ENCODE measurements at places on chromosomes 16 and 17.

DNA sequence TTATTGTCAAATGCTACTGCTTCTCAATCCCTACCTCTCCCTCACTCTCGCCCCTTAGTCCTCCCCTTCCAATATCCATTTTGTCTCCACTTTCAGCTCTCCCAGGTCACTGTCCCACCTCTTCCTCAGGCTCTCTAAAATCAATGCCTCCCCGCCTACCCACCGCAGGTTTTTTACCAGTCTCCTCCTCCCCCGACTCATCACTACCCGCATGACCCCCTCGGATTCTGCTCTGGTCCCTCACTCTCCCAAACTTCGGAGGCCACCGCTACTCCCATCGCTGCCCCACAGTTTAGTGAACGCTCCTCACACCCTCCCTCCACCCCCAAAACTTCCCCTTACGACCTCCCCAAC is 513 bp downstream of the CRLF3 start:
- DNase-seq: no peak

DNA sequence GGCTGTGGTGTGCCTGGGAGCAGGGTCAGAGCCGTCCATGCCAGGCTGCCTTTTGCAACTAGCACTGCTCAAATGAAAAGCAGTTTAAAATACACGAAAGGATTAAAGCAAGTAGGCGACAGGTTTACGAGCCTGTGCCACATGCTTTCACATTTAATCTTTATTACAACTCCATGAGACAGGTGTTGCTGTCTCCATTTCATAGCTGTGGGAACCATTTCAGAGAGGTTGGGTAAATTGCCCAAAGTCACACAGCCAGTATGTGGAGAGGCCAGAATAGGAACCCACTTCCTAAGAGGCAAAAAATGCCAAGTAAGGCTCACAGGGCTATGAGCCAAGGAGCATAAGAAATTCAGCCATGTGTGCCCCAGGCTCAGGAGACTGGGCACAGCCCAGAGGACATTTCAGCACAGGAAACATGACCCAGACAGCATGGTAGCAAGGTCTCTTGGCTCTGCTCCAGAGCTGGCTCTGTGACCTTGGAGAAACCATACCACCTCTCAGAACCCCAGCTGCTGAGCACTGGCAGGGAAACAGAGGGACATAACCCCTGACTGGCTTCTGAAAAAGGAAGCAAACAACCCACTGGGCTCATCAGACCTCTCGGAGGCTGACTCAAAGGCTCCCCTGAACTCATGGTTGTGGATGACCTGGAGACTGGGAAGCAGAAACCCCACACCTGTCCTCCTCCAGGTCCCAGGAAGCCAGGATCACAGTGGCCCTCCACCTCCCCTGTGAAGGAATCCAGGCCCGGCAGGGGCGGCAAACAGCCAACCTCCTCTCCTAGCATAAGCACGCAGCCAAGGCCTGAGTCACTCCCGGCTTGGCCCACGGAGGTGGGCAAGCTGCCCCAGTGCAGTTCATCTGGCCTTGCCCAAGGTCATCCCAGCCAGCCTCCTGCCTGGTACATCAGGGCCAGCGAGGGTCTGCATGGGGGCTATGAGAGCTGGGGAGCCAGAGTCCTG is 40.3 kb upstream of the MRPS23 start:
- DNase-seq: no peak

- no peak for DNase-seq
These were observed 6.4 kb downstream of the PER1 start for GRCh38 chr17:8145811-8146210.

DNA sequence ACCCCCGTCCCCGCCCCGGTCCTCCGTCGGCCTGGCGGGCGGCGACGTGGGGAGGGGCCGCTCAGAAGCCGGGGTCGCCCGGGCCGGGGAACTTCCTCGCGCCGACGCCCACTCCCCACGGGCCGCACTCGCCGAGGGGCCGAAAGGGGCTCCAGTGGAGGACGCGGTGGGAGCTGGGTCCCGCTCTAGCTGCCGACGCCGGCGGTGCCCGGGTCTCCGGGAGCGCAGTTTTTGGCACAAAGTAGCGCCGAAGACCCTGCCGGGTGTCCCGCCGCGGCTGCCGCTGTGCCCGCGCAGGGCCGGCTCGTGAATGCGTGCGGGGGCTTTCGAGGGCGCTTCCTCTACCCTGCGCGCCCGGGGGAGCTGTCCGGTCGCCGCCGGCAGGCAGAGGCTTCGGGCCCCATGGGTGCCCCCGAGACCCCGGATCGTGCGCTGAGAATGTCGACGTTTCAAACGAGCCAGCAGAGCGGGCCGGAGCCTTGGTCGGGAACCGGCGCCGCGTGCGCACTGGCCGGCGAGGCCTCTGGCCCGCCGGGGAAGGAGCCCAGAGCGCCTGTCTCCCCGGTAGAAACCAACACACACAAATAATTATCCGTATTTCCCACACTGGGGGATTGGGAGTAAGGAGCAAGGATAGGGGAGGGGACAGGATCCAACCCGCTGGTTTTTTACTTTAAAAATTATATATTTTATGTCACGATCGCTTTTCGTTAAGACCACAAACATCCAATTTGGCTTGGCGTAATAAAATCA is 46.6 kb upstream of the SLC38A10 start:
- DNase-seq: no peak
